ENCODE measurements at places on chromosomes 13 and 19. TPM values are rescaled to one million over a fixed set of nuclear protein-coding genes. Genes with fewer than 3 reads are reported as not detected.

DNA sequence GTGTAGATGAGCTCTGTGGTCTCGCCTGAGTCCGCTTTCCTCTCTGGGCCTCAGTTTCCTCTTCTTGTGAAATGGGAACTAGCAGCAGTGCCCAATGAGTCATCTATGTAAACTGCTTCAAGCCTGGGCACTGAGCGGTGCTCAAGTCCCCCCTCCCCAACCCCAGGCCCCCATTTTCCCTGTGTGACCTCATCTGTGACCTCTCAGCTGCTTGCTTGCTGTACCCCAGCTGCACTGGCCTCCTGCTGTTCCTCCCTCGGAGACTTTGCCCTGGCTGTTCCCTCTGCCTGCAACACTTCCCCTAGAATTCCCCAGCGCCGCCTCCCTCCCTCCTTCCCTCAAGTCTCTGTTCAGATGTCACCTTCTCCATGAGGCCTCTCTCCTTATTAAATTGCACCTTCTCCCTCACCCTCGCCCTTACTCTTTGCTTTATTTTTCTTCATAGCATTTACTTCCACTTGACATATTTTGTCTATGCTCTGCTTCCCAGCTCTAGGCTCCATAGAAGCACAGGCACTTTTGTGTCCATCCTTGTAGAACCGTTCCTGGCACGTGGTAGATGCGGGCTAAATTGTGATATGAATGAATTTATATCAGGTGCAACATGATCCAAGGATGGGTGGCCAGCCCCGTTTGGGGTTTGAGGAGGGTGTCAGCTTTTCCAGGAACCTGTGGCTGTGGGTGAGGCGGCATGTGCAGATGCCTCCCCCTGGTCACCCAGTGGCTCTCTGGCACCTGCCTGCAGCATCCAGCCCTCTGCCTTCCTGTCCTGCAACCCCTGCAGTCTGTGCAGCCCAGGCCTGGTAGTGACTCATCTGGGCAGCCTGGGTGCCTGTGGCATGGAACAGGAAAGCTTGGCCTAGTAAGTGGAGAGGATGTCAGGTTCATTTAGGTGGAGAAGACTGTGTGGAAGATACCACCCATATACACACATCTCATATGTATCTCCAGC lies 26.3 kb downstream of the SIPA1L3 start:
- DNase-seq, result peak; percentile 15

GRCh38 chr19:52898101-52898500 lies 666 bp upstream of the ZNF320 start:
- DNase-seq, result peak; percentile 41

GRCh38 chr13:106533943-106534638 lies 1.4 kb downstream of the EFNB2 start:
- peak; percentile 55 for DNase-seq

DNA sequence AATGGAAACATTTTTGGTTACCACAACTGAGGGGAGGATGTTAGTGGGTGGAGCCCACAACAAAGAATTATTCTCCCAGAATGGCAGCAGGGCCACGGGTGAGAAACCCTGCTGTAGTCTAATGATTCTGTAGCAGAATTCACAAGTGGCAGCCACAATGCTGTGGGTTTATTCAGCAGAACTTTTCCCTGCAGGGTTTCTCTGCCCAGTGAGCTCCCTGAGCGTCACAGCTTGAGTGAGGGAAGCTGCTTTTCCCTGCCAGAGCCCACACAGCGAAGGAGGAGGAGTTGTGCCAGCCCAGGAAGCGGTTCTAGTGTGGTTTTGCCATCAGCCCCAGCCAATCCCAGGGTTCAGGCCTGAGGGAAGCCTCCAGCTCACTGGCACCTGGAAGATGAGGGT lies 4.4 kb downstream of the ATP12A start:
- DNase-seq, result no peak

- DNase-seq, result no peak
These were observed 130.8 kb downstream of the KL start for GRCh38 chr13:33146843-33147611.

The NLRP5 gene
- total RNA-seq, result not detected

The IGFLR1 gene
- 5.0 TPM for total RNA-seq

DNA sequence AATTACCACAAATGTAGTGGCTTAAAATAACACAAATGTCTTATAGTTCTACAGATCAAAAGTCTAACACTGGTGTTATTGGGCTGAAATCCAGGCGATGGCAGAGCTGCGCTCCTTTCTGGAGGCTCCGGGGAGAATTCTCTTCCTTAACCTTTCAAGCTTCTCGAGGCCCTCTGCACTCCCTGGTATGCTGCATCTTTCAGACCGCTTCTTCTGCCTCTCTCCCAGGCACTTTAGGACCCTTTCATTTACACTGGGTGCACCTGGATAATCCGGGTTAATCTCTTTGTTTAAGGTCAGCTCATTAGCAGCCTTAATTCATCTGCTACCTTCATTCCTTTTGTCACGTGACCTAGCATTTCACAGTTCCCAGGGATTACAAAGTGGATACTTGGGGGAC lies 211.3 kb upstream of the RFC3 start:
- peak; percentile 79 for DNase-seq

DNA sequence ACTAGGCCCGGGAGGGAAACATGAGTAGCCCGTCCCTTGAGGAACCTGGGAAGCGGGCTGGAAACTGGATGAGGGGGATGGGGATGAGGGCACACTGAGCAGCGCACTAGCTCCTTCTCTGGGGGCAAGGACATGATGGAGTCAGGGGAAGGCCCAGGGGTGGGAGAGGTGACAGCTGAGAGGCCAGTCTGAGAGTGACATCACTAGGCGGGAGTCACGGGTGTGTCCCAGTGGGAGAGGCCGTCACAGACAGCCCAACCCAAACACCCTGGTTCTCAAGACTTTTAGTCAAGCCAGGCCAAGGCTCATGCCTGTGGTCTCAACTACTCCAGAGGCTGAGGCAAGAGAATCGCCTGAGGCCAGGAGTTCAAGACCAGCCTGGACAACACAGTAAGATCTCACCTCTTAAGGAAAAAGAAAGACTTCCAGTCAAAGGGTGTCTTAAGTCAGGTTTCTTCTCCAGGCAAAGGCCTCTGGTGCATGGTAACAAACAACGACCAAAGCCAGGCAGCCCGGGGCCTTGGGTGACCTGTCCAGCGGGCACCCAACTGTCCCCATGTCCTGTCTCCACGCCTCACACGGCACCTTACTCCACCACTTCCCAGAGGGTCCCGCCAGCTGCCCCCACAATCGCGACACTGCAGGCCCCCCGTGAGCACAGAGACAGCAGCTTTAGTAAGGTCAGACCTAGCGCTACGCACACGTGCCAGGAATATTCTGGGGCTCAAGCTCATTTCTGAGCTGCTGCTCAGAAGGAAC lies 25.5 kb upstream of the TIMM44 start:
- no peak for DNase-seq

The RASAL3 gene
- not detected for total RNA-seq

- DNase-seq, result no peak
These were observed 2.6 kb upstream of the PSG4 start for GRCh38 chr19:43207991-43208390.

The DNAJC3 gene
- 14.1 TPM for total RNA-seq

The KCTD12 gene
- total RNA-seq, result 1.9 TPM

DNA sequence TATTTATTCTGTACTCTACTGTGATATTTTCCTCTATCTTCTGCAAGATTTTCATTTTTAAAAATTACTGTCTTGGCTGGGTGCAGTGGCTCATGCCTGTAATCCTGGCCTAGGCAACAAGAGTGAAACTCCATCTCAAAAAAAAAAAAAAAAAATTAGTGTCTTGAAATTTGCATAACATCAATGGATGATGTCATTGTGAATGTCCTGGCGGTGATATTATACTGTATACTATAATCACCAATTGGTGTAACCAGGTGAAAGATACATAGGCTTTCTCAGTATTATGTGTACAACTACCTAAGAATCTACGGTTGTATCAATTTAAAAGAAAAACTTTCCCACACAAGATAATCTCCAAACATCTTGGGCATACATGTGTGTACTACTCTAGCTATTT lies 15.2 kb downstream of the ZNF331 start:
- no peak for DNase-seq

The ADPRHL1 gene
- 0.43 TPM for total RNA-seq

- DNase-seq, result no peak
These were observed 162.4 kb downstream of the PCDH20 start for GRCh38 chr13:61253105-61253877.

The ZSCAN18 gene
- 49.1 TPM for total RNA-seq

The TRIP10 gene
- total RNA-seq, result 57.2 TPM

GRCh38 chr19:43798026-43798545 lies 4.2 kb downstream of the LYPD5 start:
- DNase-seq, result no peak

DNA sequence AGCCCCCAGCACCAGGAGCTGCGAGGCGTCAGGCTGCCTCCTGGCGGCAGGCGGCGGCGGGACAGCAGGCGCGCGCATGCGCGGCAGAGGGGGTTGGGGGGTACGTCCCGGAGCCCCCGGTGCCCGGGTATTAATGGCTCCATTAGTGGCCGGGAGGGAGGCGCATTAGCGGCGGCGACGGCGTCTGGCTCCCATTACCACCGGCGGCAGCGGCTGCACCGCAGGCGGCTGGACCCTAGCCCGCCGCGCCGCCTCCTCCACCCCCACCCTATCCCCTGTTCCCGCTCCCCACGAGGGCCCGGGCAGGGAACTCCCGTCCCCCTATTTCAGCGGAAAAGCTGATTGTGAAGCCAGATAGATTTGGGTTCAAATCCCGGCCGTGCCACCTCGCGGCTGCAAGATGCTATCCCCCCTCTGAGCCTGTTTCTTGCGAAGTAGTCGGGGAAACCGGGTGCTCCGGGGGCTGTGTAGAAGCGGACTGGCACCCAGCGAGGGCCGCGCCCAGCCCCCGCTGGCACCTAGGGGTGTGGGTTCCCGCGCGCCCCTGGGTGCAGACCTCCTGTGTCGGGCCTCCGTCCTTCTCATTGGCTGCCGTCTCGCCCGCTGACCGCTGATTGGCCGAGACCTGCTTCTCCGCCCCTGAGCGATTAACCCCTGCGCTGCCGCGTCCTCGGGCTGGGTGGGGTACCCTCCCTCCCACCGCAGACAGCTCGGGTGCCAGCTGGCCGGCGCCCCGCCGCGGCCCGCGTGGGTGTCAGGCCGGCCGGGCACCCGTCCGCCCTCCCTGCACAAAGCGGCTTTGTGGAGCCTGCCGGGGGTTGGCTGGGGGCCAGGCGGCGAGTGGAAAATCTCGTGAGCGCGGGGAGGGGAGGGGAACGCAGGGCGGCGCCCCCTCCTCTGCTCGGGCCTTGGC lies 11.1 kb downstream of the CIC start:
- peak; percentile 94 for DNase-seq

- no peak for DNase-seq
These were observed at the start of gene TRAPPC6A for GRCh38 chr19:45177817-45178261. Gene TRAPPC6A (minus strand): TSS chr19:45178237. CDS start chr19:45178218, 19 bp downstream.

DNA sequence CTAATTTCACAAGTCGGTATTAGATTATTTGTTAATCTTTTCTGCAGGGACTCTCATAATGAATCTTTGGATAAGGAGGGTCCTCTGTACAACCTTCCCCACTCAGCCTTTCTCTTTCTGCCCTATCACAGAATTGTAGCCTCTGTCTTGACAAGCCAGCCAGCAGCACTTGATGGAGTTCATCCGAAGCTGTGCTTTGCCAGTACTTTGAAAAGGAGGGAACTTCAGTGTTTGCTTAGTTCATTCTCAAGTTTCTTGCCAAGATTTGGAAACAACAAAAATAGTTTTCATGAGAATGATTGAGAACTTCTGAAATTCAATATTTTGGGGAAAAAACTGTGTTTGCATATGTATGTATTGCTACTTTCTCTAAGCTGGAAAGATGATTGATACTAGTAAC lies 69.3 kb upstream of the HMGB1 start:
- DNase-seq, result no peak

- DNase-seq, result no peak
These were observed 60.5 kb downstream of the ELF1 start for GRCh38 chr13:40958655-40959054.

The LRRC4B gene
- total RNA-seq, result 12.0 TPM

The DPP9 gene
- total RNA-seq, result 17.1 TPM

- no peak for DNase-seq
These were observed 10.2 kb downstream of the ZNF132 start for GRCh38 chr19:58429745-58430144.

The QPCTL gene
- total RNA-seq, result 4.5 TPM

The TMED1 gene
- total RNA-seq, result 27.0 TPM

DNA sequence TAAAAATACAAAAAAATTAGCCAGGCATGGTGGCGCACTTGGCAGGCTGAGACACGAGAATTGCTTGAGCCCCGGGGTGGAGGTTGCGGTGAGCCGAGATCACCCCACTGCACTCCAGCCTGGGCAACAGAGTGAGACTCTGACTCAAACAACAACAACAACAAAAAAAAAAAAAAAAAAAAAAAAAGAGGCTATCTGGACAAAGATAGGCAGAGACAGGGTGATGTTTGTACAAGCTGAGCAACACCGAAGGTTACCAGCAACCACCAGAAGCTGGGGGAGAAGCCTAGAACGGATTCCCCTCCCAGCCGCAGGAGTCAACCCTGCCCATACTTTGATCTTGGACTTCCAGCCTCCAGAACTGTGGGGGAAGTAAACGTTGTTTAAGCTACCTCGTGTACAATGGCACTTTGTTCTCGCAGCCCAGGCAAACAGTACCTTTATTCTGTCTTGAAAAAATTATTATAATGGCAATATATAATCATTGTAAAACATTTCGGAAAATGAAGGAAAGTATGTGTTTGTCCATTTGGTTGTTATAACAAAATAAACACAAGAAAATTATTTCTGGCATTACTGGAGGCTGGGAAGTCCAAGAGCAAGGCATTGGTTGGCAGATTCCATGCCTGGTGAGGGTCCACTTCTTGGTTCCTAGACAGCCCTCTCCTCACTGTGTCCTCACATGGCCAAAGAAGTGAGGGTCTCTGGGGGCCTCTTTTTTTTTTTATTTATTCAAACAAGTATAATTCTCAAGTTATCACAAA lies 39.8 kb upstream of the LATS2 start:
- DNase-seq, result no peak

DNA sequence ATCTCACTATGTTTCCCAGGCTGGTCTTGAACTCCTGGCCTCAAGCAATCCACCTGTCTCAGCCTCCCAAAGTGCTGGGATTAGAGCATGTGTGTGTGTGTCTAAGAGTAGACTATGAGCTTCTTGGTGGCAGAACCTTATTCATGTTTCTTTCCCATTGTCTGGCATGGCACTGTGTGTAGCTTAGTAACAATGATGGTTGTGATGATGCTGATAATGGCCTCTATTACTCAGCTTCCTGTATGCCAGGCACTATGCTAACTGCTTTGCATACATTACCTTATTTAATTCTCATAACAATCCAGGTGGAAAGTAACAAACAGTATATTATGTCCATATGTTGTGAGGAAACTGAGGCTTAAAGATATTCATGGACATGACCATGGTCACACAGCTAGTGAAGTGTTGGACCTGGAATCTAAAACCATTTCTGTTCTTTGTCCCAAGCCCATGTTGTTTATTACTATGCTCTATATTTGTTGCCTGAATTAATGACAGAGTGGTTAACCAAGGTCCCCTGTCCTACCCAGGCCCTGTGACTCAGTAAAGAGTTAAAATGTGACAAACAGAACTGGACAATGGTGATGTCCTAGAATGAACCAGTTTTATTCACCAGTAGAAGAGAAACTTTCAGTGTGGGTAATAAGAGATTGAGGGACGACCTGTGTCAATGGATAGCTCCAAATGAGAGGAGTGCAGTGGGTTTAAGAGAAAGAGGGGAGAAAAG lies 109.6 kb downstream of the KLF5 start:
- no peak for DNase-seq
